ENCODE measurements at places on chromosomes 6 and 20.
A peak's percentile ranks its signal among the peaks of the same experiment; 100 is the strongest.

GRCh38 chr6:168517742-168518347 lies 76.9 kb downstream of the SMOC2 start:
- DNase-seq = no peak

DNA sequence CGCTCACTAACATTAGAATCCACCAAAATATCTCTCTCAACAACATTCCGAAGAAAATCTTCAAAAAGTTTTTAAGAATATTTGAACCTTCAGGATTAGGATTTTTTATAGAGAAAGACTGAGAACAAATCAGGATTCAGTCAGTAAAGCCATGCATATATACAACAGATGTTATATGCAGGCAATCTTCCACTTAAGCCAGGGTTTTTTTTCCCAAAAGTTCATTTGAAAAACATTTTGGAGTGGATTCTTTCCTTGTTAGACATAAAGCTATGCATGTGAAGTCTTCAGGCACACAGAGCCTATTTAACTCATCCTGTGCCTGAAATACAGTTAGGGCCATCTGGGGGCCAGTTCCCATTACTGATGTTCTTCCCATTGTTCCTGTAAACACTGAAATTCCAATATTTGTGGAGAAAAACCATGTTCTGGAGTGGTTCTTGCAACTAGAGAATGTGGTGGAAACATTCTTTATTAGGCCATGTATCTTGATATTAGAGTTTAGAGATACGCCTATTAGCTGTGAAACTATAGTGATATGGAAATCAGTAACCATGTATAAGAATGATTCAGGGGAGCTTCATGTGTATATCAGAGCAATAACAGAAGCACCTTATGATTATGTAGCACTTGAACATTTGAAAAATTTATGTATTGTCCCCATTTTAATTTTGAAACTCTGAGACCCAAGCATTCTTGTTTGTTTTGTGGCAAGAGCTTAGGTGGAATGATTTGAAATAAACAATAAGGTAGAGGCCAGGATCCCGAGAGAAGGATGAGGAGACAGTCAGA lies 61.7 kb downstream of the PLEKHG1 start:
- no peak for DNase-seq

- peak; percentile 81 for DNase-seq
Observed at GRCh38 chr6:33700391-33701050, 11.0 kb downstream of the UQCC2 start.

GRCh38 chr20:57633945-57634491 lies 13.8 kb upstream of the ZBP1 start:
- DNase-seq = no peak

DNA sequence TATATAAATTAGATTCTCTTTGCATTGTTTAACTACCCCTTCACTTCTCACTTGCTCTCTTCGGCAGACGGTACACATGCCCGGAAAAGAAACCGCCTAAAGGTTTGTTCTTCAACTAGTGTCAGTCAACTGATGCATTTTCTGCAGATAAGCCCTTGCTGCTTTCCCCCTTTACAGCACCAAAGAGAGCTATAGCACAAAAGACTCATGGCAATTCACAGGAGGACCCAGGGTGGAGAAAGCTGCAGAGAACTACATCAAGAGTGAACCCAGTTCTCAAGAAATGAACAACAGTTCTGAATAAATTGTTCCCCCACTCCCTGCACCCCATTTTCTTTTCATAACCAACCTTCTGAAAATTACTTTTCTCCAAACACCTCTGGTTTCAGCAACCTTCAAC lies 8.9 kb downstream of the CD164 start:
- no peak for DNase-seq

DNA sequence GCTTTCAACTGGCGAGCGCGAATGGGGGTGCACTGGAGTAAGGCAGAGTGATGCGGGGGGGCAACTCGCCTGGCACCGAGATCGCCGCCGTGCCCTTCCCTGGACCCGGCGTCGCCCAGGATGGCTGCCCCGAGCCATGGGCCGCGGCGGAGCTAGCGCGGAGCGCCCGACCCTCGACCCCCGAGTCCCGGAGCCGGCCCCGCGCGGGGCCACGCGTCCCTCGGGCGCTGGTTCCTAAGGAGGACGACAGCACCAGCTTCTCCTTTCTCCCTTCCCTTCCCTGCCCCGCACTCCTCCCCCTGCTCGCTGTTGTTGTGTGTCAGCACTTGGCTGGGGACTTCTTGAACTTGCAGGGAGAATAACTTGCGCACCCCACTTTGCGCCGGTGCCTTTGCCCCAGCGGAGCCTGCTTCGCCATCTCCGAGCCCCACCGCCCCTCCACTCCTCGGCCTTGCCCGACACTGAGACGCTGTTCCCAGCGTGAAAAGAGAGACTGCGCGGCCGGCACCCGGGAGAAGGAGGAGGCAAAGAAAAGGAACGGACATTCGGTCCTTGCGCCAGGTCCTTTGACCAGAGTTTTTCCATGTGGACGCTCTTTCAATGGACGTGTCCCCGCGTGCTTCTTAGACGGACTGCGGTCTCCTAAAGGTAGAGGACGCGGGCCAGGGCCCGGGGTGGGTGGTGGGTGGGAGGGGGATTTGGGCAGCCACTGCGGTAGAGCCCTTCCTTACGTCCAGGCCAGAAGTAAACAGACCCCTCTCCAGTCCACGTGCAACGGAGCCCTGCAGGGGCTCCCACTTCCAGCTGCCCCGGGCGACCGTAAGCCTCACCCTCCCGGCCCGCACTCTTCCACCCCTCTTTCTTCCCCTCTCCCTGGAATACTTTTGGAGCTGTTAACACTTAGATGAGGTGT lies 998 bp downstream of the BMP2 start:
- peak; percentile 34 for DNase-seq

GRCh38 chr6:89927264-89927663 lies 33.0 kb downstream of the GJA10 start:
- no peak for DNase-seq

DNA sequence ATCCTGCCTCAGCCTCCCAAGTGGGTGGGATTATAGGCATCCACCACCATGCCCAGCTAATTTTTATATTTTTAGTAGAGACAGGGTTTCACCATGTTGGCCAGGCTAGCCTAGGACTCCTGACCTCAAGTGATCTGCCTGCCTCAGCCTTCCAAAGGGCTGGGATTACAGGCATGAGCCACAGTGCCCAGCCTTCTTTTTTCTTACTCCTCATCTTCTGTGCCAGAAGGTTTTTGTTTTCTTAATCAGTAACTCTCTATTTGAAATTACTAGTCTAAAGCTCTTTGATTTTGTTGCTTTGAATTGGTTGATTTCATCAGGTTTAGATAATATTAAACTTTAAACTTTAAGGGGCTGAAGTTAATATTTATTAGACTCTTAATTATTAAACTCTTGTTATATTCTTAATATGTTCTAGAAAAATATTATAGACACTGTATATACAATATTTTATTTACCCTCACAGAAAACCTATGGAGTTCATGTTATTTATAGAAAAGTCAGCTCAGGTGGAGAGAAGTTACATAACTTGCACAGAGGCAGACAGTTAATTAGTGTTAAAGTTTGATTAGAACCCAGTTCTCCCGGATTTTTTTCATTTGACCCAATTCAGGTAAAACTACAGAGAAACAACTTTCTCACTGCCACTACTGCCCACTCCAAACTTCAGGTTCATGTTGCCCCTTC lies 177.4 kb upstream of the SGK1 start:
- DNase-seq = no peak

GRCh38 chr6:20328266-20328923 lies 73.3 kb upstream of the E2F3 start:
- DNase-seq = no peak

- DNase-seq = no peak
Observed at GRCh38 chr6:116018976-116019375, 41.7 kb downstream of the FRK start.

- peak; percentile 47 for DNase-seq
Observed at GRCh38 chr6:85044361-85044760, 280.0 kb upstream of the TBX18 start.

GRCh38 chr6:17721671-17722070 lies 14.9 kb upstream of the NUP153 start:
- no peak for DNase-seq

- DNase-seq = no peak
Observed at GRCh38 chr6:98880486-98880885, 46.1 kb downstream of the POU3F2 start.

DNA sequence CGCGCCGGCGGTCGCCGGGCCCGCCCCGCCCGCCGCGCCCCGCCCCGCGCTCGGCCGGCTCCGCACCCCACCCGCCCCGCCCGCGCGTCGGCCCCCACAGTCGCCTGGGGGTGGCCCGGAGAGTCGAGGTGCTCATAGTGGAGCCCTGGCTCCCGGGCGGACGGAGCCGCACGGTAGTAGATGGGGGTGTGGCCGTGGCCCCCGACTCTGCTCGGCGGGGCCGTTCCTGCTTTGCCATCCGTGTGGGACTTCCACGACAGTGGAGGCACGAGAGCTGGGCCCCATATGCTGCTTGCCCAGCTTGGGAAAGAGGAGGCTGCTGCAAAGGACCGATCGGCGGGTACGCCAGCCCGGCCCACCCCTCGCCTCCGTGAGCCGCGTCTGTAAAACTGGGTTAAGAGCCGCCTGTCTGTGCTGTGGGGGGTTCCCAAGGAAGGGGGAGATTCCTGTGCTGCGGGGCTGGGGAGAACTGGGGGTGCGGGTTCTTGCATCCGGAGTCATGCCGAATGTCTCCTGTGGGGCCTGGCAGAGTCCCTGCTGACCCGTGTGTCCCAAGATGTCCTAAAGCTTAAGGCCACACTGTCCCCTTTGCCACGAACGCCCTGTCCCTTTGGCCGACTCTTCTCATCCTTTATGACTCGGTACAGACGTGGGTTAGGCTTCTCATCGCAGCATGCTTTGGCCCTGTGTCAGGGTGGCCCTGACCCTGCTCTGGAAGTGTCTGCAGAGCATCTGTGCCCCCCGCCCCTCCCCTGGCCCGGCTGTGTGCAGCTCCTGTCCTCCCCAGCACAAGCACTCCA lies at the start of gene OPRL1:
Gene OPRL1, plus strand, starts transcription at position 70 of the 800 bp plus-strand sequence. CDS start 12,639 bp downstream, outside the sequence.
- peak; percentile 17 for DNase-seq

DNA sequence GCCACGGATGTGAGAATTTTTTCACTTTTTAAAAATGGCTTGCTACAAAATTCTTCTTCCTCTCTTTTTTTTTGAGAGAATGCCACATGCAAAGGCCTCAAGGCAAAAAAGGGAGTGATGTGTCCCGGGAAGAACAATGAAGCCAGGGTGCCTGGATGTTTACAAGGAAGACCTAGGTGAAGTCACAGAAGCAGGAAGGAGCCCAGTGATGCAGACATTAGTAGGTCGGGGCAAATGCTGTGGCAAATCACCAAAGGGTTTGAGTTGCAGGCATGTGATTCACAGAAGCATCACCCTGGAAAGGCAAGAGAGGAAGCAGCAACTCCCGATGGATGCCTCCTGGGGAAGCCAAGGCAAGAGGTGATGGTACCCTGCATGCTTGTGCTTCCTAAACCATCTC lies 46.8 kb downstream of the FARS2 start:
- no peak for DNase-seq

GRCh38 chr6:13573669-13574110 lies 711 bp upstream of the SIRT5 start:
- DNase-seq = peak; percentile 33

GRCh38 chr20:59944726-59945125 lies 4.5 kb downstream of the FAM217B start:
- DNase-seq = no peak

GRCh38 chr20:60760256-60761000 lies 491.6 kb upstream of the CDH4 start:
- DNase-seq = no peak

GRCh38 chr20:42609618-42610017 lies 580.1 kb downstream of the PTPRT start:
- no peak for DNase-seq

DNA sequence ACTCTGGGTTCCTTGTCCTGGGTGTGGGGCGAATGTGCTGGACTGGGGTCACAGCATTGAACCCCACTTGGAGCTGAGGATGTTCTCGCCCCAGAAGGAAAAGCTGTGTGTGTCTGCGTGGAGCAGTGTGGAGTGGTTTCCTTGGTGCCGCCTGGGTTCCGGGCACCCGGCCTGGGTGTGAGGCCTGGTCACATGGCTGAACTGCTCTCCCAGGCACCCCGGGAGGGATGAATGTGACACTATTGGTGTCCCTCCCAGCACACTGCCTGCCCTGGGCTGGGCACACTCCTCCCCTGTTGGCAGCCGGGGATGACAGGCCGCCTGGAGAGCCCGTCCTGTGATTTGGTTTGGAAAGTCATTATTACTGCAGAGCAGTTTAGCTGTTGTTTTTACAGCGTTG lies 12.3 kb downstream of the MYT1 start:
- DNase-seq = no peak

GRCh38 chr6:16402581-16402900 lies 164.2 kb downstream of the GMPR start:
- no peak for DNase-seq

All from fibroblast of pulmonary artery (primary cell).